ENCODE measurements at places on chromosomes 7 and 10.

DNA sequence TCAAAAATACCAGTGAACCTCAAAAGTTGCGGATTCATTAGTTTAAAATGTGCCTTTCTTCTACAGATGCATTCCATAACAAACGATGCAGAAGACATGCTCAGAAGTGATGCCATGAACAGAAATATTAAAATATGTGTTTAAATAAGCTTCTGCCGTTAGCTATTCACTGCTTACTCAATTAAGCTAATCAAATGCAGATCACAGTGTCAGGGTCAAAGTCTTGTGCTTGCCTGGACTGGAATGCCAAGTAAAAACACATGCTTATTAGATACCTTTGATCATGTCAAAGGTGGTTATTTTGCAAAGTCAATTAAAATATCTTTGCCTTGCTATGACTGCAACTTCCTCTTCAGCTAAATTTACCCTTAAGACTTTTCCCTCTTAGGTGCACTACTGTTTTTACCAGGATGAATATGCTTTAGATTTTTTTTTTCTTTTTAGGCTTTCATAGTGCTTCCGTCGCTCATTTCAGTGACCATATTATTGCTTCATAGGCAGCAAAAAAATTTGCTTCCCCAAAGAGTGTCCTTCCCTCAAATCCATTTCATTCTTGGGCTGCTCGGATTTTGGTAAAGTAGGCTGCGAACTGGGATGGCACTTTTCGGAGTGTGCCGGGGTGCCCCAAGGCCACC, 905 bp downstream of the ASB13 start:
- no peak for DNase-seq

DNA sequence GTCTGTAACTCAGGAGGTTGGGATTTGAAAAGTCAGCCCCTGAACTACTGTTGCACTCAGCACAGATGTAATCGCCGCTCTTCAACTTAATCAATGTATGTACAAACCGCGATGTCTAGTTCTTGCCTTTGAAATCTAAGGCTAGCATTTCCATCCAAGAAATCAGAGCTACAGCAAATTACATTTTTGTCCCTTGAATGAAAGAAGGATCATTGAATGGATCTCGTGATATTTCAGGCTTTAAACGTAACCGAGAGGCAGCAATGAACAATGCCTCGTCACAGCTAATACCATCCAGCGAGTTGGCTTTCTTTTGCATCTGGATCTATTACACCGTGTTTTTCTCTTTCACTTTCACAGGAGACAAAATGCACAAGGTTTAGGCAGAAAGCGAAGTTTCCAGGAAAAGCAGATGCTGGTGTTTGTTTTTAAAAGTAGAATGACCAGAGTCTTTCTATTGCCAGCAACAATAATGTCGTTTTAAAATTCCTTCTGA, 5.5 kb downstream of the SKIDA1 start:
- no peak for DNase-seq

DNA sequence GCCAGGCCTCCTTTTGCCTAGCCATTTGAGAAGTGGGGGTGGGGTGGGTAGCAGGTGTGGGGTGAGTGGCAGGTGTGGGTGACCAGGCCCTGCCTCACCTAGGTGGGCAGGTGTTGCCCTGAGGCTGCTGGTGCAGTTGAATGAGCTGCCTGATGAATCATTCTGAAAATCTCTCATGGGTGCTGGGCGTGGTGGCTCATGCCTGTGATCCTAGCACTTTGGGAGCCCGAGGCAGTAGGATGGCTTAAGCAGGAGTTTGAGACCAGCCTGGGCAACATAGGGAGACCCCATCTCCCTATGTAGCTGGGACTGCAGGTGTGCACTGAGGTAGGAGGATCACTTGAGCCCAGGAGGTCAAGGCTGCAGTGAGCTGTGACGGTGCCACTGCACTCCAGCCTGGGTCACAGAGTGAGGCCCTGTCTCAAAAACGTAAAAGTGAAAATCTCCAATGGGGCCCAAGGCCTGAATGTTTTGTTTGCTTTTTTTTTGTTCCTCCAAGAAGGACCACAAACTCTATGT, 17.7 kb downstream of the TSPAN14 start:
- no peak for DNase-seq

DNA sequence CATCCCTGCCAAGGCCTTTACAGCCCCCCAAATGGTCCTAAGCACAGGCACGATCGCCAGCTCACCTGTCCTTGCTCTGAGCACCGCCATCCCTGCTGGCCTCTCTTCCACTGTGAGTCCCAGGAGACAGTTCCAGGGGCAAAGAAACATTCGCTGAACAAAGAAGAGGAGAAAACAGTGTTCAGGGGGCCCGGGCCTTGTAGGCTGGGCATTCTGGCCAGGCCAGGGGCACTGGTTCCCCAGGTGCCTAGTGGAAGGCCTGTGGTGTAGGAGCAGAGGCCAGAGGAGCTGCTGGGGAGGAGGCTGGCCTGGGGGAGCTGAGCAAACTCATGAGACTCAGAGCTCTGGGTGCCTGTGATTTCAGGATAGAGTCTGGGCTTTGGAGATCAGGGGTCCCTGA, 22.6 kb downstream of the AQP1 start:
- no peak for DNase-seq

GRCh38 chr7:572416-573268, 53.0 kb upstream of the PDGFA start:
- DNase-seq, result no peak

GRCh38 chr7:110947408-110947807, 143.5 kb upstream of the LRRN3 start:
- no peak for DNase-seq

- DNase-seq, result no peak
These were observed 71.5 kb downstream of the AGMO start for GRCh38 chr7:15490291-15490690.

GRCh38 chr7:37494926-37495325, 46.3 kb upstream of the ELMO1 start:
- DNase-seq, result no peak

DNA sequence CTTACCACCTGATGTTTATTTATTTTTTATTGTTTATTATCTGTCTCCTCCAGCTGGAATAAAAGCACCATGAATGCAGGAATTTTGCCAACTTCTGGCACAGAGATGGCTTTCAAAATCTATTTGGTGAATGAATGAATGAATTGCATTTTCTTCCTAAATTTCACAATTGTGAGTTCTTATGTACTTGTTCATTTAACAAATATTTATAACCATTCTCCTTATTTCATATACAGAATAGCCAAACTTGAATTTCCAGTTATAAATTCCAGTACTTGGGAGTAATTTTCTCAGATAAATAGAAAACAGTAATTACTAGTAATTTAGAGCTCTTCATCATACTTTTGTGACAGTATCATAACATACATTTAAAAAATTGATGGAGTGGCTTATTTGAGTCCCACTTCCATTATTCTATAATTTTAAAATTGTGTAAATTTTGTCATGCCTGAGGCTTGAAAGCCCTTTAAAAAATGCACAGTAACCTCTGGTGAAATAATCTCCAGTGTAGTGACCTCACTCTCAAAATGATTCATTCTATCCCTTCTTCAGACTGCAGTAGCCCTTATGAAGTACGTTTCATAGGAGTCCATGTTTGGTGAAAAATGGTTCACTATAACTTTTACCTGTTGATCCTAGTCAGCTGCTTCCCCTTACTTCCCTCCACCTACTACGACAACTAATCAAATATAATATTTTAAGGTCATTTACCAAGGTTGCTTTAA, 40.0 kb upstream of the SRI start:
- DNase-seq, result no peak

DNA sequence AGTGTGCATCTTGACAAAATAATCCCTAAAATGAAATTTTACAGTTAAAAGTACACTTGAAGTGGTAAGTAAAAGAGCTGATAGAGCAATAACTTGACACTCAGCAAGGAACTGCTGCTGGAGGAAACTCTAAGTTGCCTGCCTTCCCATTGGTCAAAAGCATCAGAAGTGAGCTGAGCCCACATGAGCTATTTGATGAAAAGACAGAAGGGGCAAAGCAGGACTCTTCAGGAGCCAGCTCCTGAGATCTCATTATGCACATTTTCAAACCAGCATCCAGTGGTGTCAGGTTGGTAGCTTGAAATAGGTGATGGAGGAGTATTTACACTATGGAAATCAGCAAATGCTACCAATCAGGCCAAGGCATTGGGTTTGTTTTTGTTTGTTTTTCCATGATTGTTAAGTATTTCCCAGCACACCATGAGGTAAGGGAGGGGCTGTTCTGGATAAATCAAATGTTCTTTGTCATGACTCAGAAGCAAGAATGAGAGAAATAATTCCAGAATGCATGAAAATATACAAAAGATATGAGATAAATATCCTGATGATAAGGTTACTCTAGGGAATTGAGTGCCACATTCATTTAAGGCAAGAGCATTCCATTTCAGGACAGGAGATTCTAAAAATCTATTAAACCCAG, 316.6 kb downstream of the SNX13 start:
- DNase-seq, result no peak

DNA sequence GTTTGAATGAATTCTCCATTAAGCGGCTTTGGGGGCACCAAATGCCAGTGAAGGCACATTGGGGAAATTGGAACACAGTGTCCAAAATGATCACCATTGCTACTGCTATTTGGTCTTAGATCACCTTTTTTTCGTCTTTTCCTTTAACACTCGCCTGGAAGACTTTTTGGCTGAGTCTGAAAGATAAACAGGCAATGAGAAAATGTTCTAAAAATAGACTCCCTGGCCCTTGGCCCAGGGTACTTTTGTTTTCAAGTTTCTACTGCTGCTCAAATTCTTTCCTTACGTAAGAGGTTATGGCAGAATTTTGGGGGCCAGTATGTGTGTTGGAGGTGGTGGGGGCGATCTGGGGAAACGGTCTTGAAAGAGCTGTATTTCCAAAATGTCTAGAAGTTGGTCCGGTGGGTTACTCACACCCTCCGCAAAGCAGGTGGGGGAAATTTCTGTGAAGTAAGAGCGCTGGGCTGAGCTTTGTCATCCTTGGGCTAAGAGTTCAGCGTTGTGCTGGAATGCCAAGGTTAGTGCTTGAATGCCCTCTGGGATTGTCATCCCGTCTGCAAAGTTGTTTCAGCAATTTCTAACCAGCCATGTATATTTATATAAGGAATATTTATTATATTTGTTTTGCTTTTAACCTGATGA, 1.3 kb upstream of the ITPRIP start:
- no peak for DNase-seq

- DNase-seq, result no peak
These were observed 106.8 kb downstream of the NEURL1 start for GRCh38 chr10:103600325-103600724.

GRCh38 chr10:128468462-128468861, 342.2 kb upstream of the MKI67 start:
- no peak for DNase-seq

GRCh38 chr10:133379152-133379800, at the start of gene PAOX:
Gene PAOX, plus strand, starts transcription at chr10:133379262. Its CDS starts 55 bp downstream, at chr10:133379317.
- DNase-seq, result no peak

DNA sequence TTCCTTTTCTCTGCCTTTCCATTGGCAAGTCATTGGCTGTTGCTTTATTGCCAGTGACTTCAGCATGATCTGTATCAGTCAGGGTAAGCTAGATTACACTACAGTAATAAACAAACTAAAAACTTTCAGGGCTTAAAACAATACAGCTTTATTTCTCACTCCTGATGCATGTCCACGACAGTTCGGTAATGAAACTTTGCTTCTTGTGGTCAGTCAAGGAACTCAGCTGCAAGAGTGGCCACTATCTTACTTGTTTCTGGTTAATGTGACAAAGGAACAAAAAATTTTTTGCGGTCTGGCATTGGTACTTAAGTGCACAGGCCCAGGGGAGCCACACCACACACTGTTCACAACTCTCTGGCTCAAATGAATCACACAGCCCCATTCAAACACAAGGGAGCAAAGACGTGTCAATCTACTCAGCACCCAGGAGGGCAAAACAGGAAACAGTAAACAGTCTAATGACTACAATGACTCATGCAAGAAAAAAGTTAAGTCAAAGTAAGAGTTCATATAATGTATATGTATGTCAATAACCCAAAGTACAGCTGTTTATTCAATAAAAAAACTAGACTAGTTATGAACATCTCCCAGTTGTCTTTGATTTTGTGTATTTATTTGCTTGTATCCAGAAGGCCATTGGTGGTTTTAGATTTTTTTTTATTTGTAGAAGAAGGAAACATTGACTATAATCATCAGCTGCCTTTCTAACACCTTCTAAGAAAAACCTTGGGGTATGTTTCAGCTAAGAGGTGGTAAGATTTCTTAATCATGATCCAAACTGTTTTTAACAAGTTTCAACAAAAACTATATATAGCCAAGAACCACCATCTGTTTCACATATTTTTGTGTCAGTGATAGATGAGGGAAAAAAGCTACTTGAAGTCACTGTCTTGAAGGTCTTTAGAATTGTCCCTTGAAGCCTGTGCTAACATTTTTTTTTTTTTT, 134.4 kb upstream of the FAM3C start:
- no peak for DNase-seq

GRCh38 chr7:111650456-111650999, 88.2 kb upstream of the IMMP2L start:
- DNase-seq, result no peak

DNA sequence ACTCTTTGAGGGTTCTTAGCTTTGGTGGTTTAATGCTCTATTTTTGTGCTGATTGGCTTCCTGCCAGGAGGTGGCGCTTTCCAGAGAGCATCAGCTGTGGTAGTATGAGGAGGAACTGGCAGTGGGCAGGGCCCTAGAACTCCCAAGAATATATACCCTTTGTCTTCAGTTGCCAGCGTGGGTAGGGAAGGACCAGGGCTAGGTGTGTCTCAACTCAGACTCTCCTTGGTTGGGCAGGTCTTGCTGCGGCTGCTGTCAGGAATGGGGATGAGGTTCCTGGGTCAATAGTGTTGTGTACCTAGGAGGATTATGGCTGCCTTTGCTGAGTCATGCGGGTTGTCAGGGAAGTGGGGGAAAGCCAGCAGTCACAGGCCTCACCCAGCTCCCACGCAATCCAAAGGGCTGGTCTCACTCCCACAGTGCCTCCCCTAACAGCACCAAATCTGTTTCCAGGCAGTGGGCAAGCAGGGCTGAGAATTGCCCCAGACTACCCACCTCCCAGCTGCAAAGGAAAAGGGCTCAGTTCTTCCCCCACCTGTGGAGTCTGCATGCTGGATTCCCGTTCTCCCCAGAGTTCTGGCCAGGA, 191.5 kb downstream of the PHTF2 start:
- no peak for DNase-seq

DNA sequence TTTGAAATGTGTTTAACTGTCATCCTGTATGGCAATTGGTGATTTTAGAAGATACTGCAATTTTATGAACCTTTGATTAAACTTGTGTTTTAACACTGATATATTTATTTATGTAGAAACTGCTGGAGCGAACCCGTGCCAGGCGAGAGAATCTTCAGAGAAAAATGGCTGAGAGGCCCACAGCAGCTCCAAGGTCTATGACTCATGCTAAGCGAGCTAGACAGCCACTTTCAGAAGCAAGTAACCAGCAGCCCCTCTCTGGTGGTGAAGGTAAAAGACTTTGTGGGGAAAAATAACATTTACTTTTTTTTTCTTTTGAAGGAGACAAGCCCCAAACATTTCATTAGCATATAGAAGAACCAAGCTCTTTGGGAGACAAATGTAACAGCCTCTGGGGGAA, 6.5 kb downstream of the ANLN start:
- DNase-seq, result no peak

DNA sequence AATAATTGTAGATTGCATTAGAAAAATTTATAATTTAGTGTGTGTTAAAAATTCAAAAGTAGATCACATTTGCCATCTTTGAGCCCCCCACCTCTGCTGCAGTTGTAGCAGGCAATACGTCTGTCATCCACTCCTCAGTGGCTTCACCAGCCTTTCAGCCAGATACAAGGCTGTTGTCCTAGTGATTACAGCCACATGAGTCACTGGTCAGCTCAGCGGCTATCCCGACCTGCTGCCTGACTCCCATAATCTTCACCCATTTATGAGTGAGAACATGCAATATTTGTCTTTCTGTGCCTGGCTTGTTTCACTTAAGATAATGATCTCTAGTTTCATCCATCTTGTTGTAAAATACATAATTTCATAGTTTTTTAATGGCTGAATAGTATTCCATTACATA, 9.2 kb downstream of the OR2A5 start:
- DNase-seq, result no peak

All from activated naive CD4-positive, alpha-beta T cell (primary cell).